GM12878 (cell line): ENCODE measurements at places on chromosomes 3 and 15.
A peak's percentile ranks its signal among the peaks of the same experiment; 100 is the strongest.

DNA sequence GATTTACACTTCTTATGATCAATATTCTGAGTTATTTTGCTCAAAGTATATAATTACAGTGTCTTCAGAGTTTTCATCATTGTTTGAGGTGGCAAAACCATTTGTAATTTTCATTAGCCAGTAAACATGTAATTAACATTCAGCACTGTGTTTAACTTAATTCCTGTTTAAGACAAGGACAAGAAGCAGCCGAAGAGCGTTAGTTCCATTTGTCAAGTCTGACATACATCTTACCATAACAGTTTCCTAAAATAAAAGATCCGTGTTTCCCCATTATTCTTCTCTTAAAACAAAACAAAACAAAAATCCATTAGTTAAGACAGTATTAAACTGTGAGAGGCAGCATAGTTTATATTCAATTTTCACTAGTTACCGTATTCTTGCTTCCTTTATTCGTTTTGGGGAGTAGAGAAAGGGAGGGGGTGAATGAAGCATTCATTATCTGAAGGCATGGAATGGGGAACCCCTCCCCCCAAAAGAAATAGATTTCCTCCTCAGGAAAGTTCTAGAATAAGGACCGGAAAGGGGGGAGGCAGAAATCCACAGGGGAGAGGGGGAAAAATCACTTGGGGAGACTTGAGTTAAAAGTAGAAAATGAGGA, 5.5 kb upstream of the NR2F2 start:
- no peak overlapping the region for H3K4me3 ChIP-seq
- H3K36me3 ChIP-seq: no peaks in the 10 kb centered on the region
- H3K4me1 ChIP-seq: peaks cover 6% of the 10 kb centered on the region; the same call in 1 of the 2 replicates
- DNase-seq: no peak

DNA sequence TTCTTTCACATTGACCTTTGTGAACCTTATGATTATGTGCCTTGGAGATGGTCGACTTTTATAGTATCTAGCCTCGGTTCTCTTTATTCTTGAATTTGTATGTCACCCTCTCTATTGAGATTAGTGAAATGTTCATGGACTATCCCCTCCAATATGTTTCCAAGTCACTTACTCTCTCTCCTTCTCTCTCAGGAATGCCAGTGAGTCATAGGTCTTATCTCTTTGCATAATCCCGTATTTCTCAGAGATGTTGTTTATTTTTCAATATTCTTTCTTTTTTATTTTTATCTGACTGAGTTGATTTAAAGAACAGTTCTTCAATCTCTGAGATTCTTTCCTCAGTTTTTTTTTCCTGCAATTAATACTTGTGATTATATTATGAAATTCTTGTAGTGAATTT, 411.6 kb upstream of the CADM2 start:
- no peaks in the 10 kb centered on the region for H3K4me1 ChIP-seq
- DNase-seq: no peak
- H3K27me3 ChIP-seq: no peaks in the 10 kb centered on the region
- no peak overlapping the region for H3K4me3 ChIP-seq
- H3K36me3 ChIP-seq: no peaks in the 10 kb centered on the region

GRCh38 chr3:54197509-54197908, 75.2 kb downstream of the CACNA2D3 start:
- no peak for DNase-seq
- no peaks in the 10 kb centered on the region for H3K36me3 ChIP-seq
- H3K27me3 ChIP-seq: 0 out of 2 replicates have a peak, but pooled peaks cover 2% of the 10 kb centered on the region
- H3K27ac ChIP-seq: no peak overlapping the region
- no peak overlapping the region for H3K4me3 ChIP-seq

DNA sequence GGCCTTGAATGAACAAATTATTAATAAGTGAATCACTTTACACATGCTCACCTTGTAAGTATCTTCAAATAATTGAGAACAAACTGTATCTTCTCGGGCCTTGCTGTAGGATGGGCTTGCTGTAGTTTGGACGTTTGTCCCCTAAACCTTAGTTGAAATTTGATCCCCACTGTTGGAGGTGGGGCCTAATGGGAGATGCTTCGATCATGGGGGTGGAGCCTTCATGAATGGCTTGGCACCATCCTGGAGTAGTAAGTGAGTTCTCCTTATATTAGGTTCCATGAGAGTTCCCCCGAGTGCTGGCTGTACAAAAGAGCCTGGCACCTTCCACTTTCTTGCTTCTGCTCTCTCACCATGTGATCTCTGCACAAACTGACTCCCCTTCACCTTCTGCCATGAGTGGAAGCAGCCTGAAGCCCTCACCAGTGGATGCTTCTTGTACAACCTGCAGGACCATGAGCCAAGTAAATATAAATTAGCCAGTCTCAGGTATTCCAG, 29.3 kb downstream of the PIGB start:
- DNase-seq: no peak
- H3K4me3 ChIP-seq: no peak overlapping the region
- H3K36me3 ChIP-seq: peaks cover 7% of the 10 kb centered on the region; the same call in 1 of the 2 replicates

DNA sequence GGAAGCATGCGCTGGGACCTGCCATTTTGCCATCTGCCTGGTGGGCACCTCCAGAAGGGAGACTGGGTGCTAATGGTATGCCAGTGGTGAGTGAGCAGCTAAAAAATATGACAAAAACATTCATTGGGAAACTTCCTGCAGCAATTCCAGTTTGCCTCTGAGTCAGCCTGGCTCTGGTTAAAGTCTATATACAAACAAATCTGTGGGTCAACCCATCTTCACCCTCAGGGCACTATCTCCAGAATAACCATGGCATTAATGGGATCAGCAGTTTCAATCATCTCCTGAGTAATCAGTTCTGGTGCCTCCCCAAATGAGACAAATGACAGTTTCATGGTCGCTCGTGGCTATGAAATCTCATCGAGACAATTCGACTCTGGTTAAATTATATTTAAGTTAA, 21.5 kb downstream of the FRMD4B start:
- no peaks in the 10 kb centered on the region for H3K27me3 ChIP-seq
- no peak for DNase-seq
- H3K4me3 ChIP-seq: no peak overlapping the region
- H3K27ac ChIP-seq: no peak overlapping the region
- peaks cover 23% of the 10 kb centered on the region for H3K4me1 ChIP-seq

DNA sequence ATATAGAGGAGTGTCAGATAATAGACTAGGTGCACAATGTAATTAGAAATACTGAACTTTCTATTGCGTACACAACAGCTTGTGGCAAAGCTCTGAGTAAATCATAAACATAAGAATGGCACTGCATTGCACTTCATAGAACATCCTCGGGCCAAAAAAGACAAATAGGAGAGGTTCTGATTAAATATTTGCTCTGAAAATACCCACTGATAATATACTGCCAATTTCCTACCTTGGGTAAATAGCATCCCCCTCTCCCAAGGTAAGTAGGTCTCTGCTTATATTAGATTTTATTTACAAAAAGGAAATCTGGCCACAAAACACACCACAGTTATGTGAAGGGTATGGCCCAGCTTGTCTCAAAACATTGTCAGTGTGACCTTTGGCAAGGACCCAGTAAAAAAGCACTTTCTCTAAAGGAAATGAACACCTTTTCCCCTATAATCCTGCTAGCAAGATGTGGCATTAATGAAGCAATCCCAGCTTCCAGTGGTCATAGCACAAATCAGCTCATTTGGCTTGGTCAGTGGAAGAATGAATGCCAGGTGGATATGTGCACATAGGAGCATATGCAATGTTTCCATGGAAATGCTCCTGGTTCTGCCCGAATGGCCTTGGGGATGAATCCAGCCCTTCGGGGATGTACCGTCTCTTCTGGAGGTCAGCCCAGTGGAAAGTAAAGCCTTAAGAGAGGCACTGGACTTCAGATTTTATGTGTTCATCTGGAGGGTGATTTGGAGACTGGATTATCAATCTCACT, 315.9 kb downstream of the LSAMP start:
- H3K36me3 ChIP-seq: no peaks in the 10 kb centered on the region
- H3K4me1 ChIP-seq: no peaks in the 10 kb centered on the region
- H3K4me3 ChIP-seq: no peak overlapping the region

- peak overlapping the region; percentile 60 for H3K4me3 ChIP-seq
- peaks cover 83% of the 10 kb centered on the region for H3K4me1 ChIP-seq
- peaks cover 21% of the 10 kb centered on the region for H3K36me3 ChIP-seq
- no peaks in the 10 kb centered on the region for H3K27me3 ChIP-seq
Observed at GRCh38 chr15:68795298-68795848, 25.3 kb downstream of the ANP32A start.
